ENCODE measurements at places on chromosomes 6 and 20.

DNA sequence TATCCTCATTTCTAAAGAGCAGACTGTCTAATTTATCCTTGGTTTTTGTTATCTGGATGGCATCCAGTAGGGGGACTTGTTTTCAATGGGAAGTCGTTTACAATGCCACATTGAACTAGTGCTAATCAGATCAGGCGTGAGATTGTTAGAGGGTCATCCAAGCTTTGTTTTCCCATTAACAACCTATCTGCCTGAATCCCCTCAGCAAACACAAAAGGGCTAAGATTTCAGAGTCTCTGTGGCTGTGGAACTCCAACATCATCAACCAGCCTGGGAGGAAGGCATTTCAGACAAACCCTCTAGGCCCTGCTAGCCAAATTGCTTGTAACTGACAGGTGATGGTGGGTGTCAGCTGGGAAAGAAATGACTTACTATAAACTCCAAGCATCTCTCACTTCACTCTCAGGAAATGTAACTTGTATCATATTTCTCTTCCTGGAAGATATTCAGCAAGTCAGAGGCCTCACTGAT lies 47.7 kb downstream of the COL19A1 start:
- no peak for DNase-seq

DNA sequence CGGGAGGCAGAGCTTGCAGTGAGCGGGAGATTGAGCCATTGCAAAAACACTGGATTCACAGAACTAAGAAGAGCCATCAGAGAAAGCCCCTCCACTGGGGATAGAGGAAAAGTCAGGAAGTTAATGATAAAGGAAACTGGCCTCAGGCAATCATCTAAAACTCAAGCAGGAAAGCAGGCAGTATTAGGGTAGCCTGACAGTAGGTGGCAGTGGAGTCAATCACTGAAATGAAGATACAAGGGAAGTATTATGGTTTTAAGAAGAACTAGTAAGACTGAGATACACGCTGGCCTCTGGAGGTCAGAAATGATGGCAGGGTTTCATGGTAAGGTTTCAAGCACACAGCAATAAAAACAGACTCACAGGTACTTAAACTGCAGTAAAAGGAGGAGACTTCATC lies 578.3 kb downstream of the HACE1 start:
- DNase-seq = no peak

DNA sequence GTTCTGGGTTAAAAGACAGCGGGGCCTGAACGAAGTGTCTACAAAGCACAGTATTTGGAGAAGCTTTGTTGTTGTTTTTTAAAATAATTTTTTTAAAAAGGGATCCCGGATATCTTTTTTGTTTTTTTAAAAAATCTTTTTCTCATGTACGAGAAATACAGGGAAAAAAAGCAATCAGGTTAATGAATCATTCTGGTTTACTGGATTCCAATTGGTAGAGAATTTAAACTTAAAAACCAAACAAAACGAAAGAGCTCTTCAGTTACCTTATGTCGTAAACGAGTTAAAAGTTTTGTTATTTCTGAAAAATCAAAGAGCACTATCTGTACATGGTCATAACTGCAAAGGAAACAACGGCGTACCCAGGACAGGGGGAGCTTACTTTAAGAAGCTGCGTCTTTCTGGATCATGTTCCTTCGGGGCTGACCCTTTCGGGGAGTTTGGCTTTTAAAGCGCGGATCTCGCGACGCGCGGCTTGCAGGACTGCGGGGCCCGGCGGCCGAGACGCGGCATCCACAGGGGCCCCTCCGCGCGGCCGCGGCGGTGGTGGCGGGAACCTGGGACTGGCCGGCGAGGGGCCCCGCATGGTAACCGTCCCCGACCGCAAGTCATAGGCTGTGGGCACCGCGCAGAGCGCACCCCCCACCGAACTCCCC lies 927 bp downstream of the IL20RA start:
- DNase-seq = no peak

- no peak for DNase-seq
Measured at GRCh38 chr20:33840759-33841435, 29.7 kb downstream of the CHMP4B start.

- no peak for DNase-seq
Measured at GRCh38 chr6:72657407-72658197, 35.7 kb downstream of the KCNQ5 start.

GRCh38 chr20:50380697-50381040 lies 129.5 kb upstream of the PTPN1 start:
- DNase-seq = no peak

DNA sequence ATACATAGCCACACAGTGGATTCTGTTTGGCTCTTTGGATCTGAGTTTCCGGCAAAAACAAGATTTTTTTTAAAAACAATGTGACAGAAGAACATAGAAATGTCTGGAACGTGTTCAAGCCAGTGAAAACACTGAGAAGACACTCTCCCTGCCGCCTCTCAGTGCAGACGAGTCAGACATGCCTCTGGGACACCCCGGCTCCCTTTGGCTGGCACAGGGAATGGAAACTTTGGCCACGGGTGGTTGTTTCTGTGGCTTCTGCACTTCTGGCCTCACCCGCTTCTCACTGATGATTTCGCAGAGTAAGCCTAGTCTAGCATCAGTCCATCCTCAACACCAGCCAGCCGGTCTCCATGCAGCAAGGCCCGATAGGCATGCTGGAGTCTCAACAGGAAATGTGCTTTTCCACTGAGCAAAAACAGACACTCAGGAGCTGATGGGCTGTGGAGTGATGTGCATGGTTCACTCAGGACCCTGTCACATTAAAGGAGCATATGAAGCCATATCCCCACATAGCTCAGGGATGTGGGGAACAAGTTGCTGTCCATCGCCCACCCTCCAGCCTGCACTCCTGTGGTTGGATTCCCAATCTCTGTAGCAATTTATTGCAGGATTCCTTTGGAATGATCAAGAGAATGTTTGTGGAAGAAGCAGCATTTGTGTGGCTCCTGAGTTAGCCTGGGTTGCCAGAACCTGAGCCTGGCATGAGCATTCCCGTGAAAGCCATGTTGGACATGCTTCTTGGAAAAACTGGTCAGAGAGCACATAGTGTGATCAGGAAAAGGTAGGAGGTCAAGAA lies 262.0 kb upstream of the RIN2 start:
- no peak for DNase-seq

DNA sequence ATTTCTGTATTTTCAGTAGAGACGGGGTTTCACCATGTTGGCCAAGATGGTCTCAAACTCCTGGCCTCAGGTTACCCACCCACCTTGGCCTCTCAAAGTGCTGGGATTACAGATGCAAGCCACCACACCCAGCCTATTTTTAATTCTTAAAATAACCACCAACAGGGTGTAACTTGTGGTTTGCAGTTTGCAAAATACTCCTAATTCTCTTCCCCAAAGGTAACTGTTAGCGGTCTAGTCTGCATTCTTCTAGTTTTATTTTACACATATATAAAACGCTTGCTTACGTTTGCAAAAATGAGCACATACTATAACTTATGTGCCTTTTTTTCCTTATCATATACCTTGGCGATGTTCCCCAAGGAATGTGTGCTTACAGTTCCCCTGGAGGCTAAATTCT lies 25.6 kb upstream of the CHMP4B start:
- no peak for DNase-seq

- DNase-seq = no peak
Measured at GRCh38 chr6:63527658-63528514, 44.4 kb upstream of the LOC128125822 start.

- no peak for DNase-seq
Measured at GRCh38 chr6:43867996-43868395, 98.0 kb downstream of the VEGFA start.

GRCh38 chr20:10357061-10357708 lies 76.8 kb downstream of the MKKS start:
- no peak for DNase-seq

DNA sequence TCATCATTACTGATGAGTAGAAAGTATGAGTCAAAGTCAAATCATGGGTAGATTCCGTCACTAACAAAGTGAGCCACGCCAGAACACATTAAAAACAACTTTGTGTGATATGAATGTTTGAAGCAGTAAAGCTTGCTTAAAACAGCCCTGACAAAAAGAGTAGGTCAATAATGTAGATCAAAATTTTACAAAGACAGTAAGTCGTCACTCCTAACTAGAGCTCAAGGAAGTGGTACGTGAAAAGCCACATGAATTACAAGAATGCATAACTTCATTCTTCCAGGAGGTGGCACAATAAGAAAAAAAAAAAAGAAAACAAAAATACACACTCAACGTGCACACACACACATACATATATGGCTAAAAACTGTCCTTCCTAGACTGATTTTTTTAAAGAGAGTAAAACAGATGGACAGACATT lies 69.9 kb downstream of the HACE1 start:
- DNase-seq = no peak

DNA sequence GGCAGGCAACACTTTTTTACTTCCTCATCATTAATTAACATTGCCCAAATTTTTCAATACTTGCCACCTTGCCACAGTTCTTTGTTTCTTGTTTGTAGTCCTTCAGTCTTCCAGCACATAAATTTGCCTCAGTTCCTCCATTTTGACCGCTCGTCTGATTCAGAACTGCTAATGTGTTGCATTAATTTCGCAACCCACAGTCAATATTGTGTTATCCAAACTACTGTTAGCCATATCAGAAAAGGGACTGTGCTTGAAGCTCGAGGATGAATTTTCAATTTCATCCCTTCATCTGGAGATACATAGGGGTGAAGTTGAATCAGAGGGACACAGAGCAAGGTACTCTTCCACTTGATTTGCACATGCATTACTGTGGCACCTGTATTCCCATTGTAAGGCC lies 421.5 kb downstream of the CDKAL1 start:
- no peak for DNase-seq

DNA sequence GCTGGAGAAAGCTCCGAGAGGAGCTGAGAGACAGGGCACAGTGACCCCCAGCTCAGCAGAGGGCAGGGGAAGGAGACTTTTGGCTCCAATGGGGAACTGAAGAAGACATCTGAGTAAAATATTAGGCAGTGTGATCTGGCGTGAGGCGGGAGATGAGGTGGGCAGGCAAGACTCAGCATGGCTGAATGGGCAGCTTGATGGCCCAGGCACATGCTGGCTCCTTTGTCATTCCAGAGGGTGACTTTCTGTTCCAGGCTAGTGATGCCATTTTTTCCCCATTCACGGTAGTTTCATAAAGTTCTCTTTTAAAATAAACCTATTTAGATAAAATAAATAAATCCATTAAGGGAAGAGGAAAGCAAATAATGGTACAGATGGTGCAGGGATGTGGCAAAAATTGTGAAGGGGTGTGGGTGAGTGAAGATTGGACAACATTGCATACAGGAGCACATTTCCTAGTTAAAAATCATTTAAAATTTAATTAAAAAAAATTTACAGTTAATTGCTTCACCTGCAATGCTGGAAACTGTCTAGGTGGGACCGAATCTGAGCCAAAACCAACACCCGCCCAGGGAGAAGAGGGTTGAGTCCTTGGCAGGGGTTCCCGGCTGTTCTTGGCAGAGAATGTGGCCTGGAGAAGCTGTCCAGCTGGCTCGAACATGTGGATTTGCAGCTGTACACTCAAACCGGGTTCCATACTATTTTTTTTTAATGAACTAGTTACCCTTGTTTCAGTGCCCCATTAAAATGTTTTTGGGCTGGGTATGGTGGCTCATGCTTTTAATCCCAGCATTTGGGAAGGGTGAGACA lies 41.7 kb upstream of the PRELID3B start:
- DNase-seq = no peak

- DNase-seq = no peak
Measured at GRCh38 chr6:15038013-15038791, 207.7 kb upstream of the JARID2 start.

GRCh38 chr6:42509256-42509655 lies 54.6 kb upstream of the UBR2 start:
- DNase-seq = no peak

All from stimulated activated CD4-positive, alpha-beta T cell treated with anti-CD3 and anti-CD28 coated beads, Interleukin-15, amount 100 ng/mL, for 1 hour (primary cell).